Stimulated activated CD4-positive, alpha-beta T cell treated with anti-CD3 and anti-CD28 coated beads, Interleukin-15, amount 100 ng/mL, for 1 hour (primary cell): ENCODE measurements at places on chromosomes 3 and 15.

- DNase-seq: no peak
Measured at GRCh38 chr15:40942337-40942854, 10.9 kb upstream of the CHAC1 start.

- no peak for DNase-seq
Measured at GRCh38 chr3:29263476-29263875, 17.4 kb upstream of the RBMS3 start.

DNA sequence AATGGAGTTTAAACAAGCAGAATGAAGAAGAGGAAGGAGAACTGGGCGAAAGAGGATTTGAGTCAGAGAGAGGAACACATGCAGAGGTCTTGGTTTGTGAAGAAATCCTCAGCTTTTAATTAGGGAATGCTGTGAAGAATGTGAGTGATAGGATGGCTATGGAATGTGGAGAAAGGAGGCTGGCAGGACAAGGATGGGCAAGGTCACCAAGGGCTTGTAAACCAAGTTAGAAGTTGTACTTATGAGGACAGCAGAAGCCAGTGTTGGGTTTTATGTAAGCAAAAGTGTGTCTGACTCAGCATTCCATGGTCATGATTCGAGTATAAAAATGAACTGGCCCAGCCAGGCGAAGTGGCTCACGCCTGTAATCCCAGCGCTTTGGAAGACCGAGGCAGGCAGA is 60.0 kb upstream of the IL12A start:
- DNase-seq: no peak

- DNase-seq: no peak
Measured at GRCh38 chr3:39849992-39850715, 40.7 kb downstream of the MYRIP start.

DNA sequence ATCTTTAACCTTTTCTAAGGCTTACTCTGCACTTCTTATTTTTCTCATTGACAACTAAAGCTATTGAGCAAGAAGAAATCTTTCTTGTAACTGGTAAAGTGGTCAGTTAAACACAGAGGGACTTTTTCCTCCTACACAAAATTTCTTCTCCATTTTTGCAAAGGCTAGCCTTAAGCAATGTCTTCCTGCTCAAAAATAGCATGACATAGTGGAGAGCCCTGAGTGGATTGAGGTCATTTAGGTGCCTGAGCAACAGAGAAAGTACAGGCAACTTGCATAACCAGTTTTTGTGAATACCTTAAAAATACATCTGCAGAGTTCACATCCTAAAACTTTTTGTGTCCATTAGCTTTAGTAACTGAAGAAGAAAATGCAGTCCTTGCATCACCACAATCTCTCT is 144.7 kb upstream of the TTC14 start:
- no peak for DNase-seq

GRCh38 chr3:151995091-151995490 is 121.6 kb downstream of the SUCNR1 start:
- no peak for DNase-seq

DNA sequence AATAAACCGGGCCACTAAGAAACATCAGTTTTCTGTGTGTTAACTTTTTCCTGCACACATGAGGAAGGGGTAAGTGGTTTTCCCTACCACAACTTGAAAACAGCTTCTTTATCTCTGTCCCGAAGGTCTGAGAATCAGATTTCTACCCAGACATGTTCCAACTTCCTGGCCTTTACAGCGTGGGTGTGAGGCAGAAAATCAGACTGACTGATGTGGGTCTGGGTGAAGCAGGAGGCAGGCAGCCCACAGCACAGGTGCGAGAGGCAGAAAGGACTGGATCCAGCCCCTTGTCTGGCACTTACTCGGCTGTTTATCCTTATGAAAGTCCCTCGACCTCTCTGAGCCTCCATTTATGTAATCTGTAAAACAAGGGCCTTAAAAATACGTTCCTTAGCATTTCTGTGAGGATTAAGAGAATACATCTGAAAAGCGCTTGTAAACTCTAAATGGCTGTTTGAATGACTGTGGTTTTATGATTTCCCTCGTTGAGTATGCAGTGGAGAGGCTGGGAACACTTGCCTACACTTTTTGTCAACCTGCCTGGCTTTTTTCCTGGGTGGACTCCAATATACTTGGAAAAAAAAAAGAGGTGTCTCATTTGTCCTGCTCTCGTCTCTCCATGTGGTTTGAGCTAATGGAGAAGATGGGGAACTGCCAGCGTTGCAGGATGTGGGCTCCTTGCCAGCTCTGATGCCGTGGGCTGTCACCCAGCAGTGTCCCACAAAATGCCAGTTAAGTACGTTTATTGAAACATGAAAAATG is 3.1 kb downstream of the AGBL1 start:
- no peak for DNase-seq

DNA sequence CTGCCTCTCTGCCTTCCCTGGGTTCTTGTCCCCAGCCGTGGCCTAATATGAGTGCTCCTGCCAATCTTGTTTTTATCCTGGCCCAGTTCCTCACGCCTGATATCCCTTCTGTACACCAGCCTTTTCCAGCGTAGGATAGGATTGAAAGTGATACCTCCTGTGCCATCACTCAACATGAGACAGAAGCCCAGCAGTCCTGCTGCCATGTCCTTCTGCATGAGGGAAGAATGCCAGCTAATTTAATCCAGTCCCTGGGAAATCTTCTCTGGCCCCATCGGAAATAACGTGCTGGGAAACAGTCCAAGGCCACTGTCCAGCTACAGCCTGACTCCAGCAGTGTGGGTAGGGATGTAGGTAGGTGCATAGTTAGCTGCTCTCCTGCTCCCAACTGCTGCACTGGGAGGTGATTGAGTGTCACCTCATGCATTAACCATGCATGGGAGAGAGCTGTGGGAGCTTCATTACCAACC is 92.0 kb upstream of the TPM1 start:
- no peak for DNase-seq

DNA sequence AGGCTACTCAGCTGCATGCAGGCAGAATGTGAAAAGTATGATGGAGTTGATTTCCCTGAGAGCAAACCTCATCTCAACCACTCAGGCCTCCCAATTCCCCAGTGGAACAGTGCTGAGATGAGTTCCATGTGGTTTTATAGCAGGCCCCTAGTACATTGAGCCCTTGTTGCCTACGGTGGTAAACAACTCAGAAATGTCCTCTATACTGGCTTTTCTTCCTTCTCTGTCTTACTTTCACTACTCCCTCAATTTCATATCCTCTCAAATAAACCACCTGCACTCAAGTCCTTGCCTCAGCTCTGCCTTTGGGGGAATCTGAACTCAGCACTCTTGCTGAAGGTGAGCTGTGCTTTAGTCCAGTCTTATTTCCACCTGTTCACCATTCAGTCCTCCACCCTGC is 399.9 kb downstream of the PDCD6IP start:
- no peak for DNase-seq
